ENCODE measurements at places on chromosomes 3 and 15.

DNA sequence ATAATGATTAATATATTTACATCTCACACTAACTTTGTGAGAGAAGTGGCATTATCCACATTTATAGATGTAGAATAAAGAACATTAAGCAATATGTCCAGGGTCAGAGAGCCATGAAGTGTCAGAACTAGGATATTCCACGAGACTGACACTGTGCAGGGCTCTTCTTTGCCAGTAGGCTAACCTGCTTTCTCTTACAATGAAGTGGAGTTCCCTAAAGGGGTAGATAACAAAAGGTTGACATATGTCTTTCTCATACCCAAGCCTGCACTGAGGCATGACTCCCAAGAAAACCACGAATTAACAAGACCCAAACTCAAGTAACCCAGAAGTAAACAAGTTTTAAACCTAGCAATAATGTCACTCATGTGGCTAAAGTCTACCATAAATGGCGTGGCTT is 191.5 kb upstream of the SLC2A2 start:
- no peak for DNase-seq

- no peak for DNase-seq
These were observed 1.0 kb downstream of the CGGBP1 start for GRCh38 chr3:88057630-88058305.

- DNase-seq = no peak
These were observed 284.4 kb downstream of the RBMS3 start for GRCh38 chr3:29565236-29565635.

DNA sequence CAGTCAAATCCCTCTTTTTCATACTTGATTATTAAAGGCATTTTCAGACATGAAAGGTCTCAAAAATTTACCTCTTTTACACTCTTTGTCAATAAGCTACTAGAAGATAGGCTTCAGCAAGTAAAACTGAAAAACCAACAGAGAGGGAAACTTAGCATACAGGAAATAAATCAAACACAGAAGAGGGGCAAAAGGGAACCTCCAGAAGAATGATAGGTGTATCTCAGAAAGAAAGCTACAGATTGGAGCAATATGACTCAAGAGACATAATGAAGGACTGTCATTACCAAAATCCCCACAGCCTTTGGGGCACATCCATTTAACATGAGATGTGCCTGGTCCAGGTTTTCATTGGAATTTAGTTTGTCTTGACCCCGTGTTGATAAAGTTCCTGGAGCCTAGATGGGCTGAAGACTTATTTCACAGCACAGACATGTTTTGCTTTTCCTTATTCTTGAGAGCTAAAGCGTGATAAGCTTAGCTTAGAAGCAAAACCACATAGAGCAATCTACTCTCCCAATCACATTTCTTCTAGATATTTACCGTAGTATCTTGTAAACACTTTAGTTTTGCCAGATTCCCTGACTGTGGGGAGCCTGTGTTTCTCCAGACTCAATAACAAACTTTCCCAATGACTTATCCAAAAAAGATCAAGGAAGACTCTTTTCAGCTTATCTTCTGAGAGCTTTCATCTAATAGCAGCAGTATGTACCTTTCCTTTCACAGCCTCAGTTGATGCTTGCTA is 11.7 kb downstream of the LRRFIP2 start:
- DNase-seq = no peak

GRCh38 chr3:37455181-37455580 is 280.8 kb upstream of the LRRFIP2 start:
- no peak for DNase-seq

DNA sequence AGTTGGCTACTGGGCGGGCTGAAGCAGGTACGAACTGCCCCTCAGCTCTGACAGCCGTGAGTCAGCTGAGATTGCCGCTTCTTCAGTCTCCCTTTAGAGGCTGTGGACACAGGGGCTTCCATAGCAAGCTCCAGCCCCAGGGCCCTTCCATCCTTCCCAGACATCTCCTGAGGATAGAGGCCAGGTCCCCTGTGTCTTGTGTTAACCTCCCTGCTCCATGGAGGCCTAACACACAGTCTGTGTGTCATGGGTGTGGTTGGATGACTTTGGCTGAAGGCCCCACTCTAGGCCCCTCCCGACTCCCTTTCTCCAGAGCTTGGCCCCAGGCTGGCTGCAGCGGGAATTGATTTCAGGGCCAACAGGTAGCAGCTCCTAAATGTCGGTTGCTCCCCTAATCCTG is 116.1 kb upstream of the TLE3 start:
- no peak for DNase-seq

DNA sequence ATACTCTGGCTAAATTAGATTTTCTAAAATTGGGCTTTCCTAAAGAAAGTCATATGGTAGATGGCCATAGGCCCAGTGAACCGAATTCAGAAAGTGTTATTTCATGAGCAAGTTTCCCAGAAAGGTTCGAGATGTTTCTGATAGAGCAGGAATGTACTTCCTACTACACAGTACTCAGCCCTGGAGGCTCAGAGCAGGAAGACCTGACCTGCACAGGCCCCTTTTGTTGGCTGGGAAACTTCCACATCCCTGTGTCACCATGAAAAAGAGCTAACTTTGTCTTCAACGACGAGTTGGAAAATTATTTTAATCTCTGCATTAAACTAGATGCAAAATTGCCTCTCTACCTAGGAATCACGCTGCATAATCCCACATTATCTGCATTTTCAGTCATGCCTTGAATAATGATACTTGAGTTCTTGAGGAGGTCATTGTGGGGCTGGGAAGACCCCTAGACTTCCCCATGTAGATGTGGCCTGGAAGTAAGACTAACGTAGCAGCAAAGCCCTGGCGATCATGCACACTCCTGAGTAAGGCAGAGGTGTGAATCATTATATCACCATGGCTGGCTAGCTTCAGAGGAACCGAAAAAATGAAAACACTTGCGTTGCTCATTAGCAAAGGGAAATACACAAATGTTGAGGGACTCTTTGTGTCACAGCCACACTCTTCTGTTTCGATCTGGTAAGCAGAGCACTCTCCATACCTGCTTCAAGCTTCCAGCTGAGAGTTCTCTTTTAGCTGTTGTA is 47.1 kb downstream of the CMTM7 start:
- DNase-seq = no peak

GRCh38 chr3:114899186-114899931 is 247.7 kb downstream of the ZBTB20 start:
- no peak for DNase-seq

GRCh38 chr15:90598679-90599078 is 69.0 kb downstream of the CRTC3 start:
- DNase-seq = no peak

- no peak for DNase-seq
These were observed 64.8 kb upstream of the PCSK6 start for GRCh38 chr15:101554115-101554915.

- DNase-seq = no peak
These were observed 348.9 kb upstream of the CBLB start for GRCh38 chr3:106217745-106218144.

GRCh38 chr3:35817216-35817615 is 177.9 kb downstream of the ARPP21 start:
- no peak for DNase-seq

GRCh38 chr3:128702391-128702790 is 23.6 kb upstream of the RAB7A start:
- DNase-seq = no peak

DNA sequence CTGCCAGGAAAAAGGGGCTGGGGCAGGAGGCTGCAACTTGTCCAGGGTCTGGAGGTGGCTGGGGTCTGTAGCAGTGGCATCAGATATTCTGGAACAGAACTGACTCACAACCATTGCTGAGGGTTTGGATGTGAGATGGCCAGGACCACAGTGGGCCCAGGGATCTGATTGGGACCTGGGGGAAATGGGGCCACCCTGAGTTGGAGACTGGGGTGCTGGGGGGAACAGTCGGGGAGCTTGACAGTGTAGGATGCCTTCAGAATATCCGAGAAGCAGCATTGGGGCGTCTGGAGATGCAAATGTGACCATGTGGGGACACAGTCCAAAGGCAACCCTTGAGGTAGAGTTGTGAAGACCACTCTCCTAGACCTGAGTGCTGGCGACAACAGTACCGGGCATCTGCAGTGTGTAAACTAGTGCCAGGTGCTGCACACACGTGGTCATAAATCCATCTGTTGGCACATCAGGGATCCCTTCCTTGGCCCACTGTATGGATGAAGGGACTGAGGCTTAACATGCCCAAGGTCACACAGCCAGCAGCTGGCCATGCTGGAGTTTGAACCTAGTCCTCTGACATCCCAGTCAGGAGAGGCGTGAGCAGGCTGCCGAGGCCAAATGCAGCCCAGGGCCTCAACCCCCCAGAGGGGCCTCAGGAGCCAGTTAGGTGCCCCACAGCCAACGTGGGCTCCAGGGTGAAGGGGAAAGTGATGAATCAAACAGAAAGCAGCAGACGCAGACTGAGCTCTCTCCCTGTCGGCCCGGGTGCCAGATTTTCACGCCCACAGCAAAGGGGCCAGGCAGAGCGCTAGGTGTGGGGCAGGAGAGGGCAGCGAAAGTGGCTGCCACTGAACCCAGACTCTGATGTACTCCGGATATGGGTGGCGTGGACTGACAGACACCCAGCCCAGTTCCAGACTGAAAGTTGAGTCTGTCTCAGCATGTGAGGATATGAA is 18.8 kb downstream of the HEMK1 start:
- DNase-seq = peak; percentile 85

DNA sequence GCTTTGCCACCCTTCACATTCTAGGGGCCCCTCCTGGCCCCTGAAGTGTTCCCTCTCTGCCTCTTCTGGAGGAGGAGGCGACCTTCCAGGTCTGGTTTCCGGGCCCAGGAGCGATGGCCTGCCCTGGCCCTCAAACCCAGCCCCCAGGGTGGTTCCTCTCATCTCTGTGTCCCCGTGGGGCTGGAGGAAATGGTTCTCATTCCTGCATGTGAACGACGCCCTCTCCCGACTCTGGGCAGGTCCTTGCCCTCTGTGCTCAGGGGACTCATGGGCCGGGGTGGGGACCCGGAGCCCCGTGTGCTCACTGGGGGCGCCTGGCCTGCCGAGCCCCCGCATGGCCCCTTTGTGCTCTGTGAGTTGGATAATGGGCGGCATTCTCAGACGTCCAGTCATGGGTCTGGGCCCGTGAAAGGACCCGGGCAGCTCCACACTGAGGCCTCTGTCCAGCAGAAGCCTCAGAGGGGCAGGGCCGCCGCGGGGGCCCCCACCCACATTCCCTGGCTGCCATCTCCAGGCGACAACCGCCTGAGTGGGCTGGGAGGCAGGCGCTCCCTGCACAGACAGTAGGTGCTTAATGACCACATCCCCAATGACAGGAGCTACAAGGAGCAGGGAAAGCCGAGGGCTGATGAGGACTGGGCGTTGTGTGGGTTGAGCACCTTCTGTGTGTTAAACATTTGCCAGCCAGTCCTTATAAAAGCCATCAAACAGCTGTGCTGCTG is 5.5 kb upstream of the PLXND1 start:
- no peak for DNase-seq

- DNase-seq = no peak
These were observed 8.8 kb upstream of the TBC1D23 start for GRCh38 chr3:100252001-100252400.

DNA sequence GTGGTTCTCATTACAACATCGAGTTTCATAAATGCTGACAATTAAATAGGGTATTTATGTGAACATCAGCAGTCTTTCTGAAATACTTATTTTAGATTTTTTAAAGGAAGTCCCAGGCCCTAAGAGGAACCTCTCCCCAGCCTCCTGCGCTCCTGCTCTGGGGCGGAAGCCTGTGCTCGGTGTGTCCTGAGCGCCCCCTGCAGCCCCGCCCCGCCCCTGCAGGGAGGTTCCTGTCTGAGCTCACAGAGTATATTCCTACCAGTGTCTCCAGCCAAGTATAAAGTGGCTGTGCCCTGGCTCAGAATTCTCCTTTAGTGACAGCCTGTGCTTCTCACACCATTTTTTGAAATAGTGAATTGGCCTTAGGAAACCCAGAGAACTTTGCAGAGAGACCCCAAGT is 567.9 kb downstream of the GOLGA6L6 start:
- no peak for DNase-seq

DNA sequence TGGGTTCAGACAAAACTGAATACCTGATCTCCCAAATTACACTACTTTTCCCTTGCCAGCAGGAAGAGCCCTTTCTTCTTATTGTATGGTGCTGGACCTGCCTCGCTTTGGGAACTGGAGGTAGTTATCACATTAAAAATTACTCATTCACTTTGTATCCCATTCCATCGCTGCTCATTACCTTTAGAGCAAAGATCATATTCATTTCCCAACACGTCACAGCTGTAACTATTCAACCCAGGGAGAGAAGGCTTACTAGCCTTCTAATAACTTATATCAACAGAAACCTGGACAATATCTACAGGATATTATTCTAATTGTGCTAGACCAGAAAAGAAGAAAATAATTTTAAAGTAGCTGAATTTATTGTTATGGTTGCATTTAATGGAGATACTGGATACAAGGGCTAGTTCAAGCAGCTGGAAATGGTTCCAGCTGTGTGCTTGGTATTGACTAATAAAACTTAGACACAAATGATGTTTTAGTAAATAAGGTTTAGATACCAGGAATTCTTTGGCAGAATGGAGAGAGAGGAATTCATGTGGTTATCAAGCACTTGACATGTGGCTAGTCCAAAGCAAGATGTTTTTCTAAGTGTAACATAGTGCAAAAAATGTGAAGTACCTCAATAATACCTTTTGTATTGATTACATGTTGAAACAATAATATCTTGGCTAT is 656.3 kb downstream of the ROBO1 start:
- DNase-seq = no peak

DNA sequence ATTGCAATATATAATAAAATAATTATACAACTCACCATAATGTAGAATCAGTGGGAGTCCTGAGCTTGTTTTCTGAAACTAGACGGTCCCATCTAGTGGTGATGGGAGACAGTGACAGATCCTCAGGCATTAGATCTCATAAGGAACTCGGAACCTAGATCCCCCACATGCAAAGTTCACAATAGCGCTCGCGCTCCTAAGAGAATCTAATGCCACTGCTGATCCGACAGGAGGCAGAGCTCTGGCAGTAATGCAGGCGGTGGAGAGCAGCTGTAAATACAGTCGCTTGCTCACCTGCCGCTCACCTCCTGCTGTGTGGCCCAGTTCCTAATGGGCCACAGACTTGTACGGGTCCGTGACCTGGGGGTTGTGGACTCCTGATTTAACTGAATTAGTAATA is 87.8 kb downstream of the P3H2 start:
- no peak for DNase-seq

- DNase-seq = no peak
These were observed 276.3 kb downstream of the RYR3 start for GRCh38 chr15:33586786-33587697.

DNA sequence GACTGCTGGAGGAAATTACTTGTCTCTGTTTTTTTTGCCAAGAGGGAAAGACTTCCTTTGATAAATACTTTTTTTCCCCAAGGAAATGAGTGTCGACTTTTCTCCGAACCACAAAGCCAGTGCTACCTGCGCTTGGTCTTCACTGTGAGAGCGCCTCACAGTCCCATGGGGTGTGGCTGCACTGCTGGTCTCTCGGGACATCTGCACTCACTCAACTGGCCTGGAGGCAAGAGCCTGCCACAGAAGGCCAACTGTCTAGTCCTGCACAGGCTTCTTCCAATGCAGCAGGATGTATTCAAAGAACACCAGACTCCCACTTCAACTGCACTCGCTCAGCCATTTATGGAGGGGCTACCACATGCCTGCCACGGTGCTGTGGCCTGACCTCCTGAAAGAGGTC is 40.6 kb upstream of the CGNL1 start:
- DNase-seq = no peak
